Nucleus accumbens (tissue), 56 donors: ENCODE measurements at places on chromosomes 3 and 15.

- no peak for DNase-seq
These were observed 1174.7 kb downstream of the ZPLD1 start for GRCh38 chr3:103609472-103609871.

- no peak for DNase-seq
These were observed 1130.0 kb downstream of the NAALADL2 start for GRCh38 chr3:175989161-175989560.

- DNase-seq, result no peak
These were observed 881.7 kb downstream of the MCTP2 start for GRCh38 chr15:95113041-95113440.

GRCh38 chr15:46366360-46367007, 731.7 kb downstream of the SQOR start:
- no peak for DNase-seq

GRCh38 chr15:65339920-65340319, 35.4 kb downstream of the RNU5B-1 start:
- no peak for DNase-seq

GRCh38 chr15:80323285-80323684, 71.3 kb upstream of the CTXND1 start:
- DNase-seq, result no peak

- no peak for DNase-seq
These were observed 79.2 kb downstream of the MME start for GRCh38 chr3:155159301-155159700.

- no peak for DNase-seq
These were observed 15.7 kb upstream of the MEF2A start for GRCh38 chr15:99550077-99550476.

DNA sequence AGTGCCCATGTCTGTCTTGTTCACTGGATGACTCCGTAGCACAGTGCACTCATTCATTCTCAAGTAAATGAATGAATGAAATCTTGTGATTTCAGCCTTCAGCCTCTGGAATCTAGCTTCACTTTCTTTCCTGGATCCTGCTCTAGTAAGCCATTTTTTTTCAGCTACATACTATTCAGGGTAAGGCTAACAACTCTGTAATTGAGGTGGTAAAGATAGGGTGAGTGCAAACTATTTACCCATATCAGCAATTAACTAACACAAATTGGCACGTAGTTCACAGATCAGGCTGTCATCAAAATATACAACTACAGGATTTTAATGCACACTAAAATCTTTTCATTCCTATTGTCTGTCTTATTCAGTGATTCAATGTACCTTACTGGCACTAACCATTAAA, 195.1 kb upstream of the SLC2A2 start:
- DNase-seq, result no peak

DNA sequence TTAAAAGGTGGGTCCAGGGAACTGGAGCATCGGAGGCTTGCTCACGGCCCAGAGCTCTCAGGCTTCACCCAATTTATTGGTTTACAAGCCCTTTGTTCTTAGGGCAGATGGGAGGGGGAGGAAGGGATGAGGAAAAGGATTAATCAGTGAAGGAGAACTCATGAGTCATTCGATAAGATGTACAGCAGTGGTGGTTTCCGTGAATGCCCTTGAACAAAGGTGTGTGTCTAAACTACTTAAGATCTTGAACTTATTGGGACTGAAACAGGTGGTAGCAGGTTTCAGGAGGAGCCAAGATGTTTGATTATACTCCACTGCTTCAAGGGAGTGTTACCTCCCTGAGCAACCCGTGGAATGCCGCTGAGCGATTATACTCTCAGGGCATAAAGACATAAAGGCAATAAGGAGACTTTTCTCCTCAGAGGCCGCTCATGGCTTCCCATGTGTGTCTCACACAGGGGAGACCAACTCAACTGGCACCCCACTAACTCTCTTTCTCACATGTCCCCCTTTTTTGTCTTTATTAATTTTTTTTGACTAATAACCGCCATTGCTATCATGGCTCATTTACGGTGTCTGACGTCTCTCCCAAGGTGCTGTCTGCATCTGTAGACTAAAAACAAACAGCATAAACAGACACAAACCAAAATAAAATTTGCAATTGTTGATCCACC, 17.3 kb upstream of the SLC28A2 start:
- no peak for DNase-seq

DNA sequence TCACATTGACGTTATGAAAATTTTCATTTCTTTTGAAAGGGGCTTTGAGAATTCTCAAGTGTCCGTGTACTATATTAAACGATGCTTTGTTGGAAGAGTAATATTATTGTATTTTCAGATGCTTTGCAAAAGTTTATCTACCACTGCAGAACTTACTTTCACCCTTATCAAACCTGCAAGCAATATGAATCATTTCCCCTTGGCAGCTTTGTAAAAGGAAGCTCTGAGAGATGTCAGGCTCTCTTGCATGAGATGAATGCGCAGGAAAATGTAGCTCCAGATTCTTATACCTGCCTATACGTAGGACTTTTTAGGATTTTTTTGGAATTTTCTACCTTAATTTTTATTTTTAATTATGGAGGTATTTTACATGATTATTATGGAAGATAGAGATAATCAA, 34.5 kb downstream of the GPD1L start:
- DNase-seq, result no peak

GRCh38 chr15:66172324-66172980, 81.1 kb downstream of the MEGF11 start:
- no peak for DNase-seq

DNA sequence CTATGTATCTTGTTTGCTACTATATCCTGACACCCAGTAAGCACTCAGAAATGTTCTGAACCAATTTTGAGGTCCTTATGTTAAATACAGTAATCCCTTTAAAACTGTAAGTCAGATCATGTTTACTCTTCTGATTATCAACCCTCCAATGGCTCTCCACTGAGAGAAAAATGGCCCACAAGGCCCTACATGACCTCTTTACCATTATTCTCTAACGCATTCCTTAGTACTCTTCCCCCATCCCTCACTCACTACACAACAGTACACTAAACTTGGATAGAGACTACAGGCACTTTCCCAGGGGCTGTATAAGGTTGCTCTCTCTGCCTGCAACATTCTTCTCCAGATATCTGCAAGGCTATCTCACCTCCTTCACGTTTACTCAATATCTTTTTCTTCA, 1.9 kb downstream of the TOPBP1 start:
- DNase-seq, result no peak

GRCh38 chr3:128548021-128548420, 55.0 kb upstream of the GATA2 start:
- DNase-seq, result no peak

GRCh38 chr15:69719527-69720240, 267.1 kb downstream of the RPLP1 start:
- DNase-seq, result no peak

GRCh38 chr3:66753670-66754069, 244.4 kb upstream of the KBTBD8 start:
- DNase-seq, result no peak
